ENCODE measurements at places on chromosomes 6 and 20. TPM values are rescaled to one million over a fixed set of nuclear protein-coding genes. Genes with fewer than 3 reads are reported as not detected.

Gene DYNLRB1
- total RNA-seq, result 83.0 TPM

- no peak for DNase-seq
Measured at GRCh38 chr6:82872185-82872584, 193.5 kb downstream of the UBE3D start.

DNA sequence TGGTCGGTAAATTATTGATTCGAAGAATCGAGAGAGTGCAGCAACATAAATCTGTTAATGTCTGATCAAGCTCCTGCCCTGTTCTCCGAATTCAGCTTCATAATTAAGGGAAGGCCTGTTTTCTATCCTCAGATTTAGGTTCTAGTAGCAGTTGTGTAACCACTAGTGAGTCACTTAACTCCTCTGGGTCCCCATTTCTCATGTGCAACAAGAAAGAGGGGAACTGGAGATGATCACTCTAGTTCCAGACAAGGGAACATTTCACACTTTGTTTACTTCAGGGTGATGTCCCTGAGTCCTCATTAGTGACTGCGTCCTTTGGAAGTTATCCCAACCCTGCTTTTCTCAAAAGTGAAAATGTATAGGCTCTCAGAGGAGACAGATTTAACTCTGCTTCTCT, 68.1 kb upstream of the RNF146 start:
- DNase-seq, result no peak

Gene SLC22A16
- total RNA-seq, result not detected

Gene SPTLC3
- total RNA-seq, result 5.5 TPM

GRCh38 chr20:45448270-45448669, 21.3 kb upstream of the WFDC2 start:
- DNase-seq, result no peak

GRCh38 chr6:38483526-38483925, 156.2 kb downstream of the BTBD9 start:
- DNase-seq, result no peak

- no peak for DNase-seq
Measured at GRCh38 chr20:50050660-50051308, 62.2 kb downstream of the UBE2V1 start.

DNA sequence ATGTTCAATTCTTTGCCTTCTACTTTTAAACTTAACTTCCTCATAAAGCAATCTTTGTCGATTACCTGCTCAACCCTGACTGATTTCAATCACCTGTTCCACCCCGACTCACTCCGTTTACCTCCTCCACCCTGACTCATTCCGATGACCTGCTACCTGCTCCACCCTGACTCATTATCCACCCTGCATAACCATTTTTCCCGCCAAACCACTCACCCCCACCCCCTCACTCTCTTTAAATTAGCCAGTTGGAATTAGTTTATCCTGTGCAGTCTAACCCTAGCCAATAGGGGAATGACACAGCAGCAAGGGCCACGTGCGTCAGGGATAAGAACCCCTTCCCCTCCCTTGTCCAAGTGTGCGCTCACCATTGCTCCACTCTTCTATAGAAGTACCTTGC, 56.7 kb upstream of the MRAP2 start:
- no peak for DNase-seq
